ENCODE measurements at places on chromosomes 1 and 21.

- DNase-seq = no peak
These were observed 9.5 kb upstream of the IL24 start for GRCh38 chr1:206887701-206888100.

DNA sequence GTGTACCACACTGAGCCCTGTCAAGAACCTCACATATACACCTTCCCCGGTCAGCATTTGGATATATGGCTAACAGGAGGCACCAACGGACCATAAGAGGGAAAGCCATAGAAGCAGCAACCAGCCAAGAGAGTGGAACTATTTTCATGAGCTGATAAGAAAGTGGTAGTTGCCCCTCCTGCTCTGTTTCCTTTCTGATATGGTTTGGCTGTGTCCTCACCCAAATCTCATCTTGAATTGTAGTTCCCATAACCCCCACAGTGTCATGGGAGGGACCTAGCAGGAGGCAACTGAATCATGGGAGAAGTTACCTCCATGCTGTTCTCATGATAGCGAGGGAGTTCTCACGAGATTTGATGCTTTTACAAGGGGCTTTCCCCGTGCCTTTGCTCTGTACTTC, 366.1 kb upstream of the DAB1 start:
- no peak for DNase-seq

- DNase-seq = no peak
These were observed 9.0 kb upstream of the CGN start for GRCh38 chr1:151502035-151502700.

DNA sequence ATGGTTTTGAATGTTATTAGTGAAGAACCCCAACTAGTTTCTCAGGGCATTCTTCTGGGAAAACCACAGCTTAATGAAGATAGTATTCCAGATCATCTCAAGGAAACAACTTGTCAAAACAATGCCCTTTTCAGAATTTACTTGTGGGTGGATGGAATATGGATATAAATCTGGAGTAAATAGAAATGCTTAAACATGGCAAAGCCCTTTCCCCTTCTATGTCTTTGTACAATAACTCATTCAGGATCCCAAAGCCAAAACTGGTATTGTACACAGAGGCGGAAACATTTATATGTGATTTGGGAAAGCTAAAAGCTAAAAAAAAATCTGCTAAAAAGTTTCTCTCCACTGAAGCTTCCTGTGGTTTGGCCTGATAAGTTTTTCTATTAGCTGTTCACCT, 55.5 kb upstream of the RGS5 start:
- DNase-seq = no peak
